ENCODE measurements at places on chromosomes 3 and 15.

DNA sequence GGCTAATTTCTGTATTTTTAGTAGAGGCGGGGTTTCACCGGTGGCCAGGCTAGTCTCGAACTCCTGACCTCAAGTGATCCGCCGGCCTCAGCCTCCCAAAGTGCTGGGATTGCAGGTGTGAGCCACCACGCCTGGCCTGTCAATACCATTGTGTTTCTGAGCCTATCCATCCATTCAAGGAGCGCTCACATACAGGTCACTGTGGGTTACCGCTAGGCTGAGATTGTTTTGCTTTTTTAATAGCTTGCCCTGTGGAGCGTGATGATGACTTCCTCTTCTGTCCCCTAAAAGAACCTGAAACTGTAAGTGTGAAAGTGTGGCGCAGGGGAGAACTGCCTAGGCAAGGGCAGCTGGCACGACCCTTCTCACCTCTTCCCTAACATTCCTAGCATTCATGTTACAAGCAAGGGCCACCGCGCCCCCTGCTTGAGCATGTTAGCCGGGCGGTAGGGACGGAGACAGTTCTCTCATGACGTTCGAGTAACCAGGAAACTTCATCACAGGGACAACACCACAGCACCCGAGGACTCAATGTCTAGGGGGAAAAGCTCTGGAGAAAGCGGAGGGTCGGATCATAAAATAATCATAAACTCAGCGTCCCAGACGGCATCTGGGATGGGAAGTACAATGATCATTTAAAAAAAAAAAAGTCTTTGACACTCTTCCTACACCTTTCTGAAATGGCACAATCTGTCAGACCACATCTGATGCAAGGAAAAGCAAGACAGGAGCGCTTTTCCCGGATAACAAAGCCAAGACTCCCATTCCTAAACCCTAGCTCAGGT, 790 bp downstream of the LAMP3 start:
- DNase-seq, result no peak

- no peak for DNase-seq
Measured at GRCh38 chr15:82916161-82916952, 36.2 kb downstream of the HOMER2 start.

DNA sequence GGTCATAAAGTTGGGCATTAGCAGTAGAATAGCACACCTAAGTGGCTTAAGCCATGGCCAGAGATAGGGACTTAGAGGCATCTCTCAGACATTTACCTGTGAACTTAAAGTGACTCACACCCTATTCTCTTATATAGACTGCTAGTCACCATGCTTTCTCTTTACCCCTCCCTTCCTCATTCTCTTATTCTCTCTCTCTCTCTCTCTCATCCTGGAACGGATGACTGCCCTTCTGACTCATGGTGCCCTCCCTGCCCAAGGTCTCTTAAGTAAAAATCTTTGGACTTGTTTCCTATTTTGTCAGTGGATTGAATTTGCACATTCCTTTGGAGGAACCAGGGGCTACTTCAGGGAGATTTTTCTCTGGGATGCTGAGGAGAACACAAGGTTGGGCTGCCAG, 58.8 kb downstream of the NPAP1 start:
- no peak for DNase-seq

GRCh38 chr15:42584031-42584765, 8.8 kb downstream of the STARD9 start:
- DNase-seq, result peak; percentile 50

GRCh38 chr15:64571857-64572291, 111.5 kb downstream of the ZNF609 start:
- DNase-seq, result peak; percentile 14

GRCh38 chr3:136960838-136961836, 3.4 kb downstream of the IL20RB start:
- DNase-seq, result no peak

DNA sequence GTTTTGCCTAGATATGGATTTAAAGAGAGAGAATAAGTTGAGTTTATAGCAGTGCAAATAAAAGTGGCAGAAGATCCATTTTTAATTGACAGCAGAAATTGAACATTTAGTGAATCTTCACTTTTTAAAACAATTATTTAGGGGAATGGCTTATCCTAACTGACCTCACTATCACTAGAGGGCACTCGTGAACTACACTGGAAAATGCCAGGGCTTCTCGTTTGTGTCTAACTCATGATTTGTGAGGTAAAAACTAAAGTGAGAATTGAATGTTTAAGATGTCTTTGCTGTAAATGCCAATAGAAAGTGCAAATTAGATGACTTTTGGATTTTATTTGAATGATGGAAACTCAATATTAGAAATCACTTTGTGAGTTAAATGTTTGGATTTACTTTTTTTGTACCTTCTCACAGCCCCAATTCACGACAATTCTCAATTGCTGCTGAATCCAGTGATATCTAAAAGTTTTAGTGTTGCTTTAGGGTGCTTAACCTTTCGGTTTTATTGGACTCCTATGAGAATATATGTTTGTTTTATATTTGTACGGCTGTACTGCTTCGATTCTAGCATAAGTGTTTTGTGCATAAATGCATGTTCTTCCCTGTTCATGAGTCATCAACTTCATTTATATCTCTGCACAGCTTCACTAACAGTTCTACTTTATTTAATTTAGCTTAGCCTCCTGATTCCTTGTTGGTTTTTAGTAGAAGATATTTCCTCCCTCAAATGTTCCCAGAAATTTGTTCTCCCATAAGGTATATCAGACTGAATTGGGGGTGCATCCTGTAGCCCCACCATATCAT, 462.1 kb downstream of the MFSD1 start:
- DNase-seq, result peak; percentile 78

DNA sequence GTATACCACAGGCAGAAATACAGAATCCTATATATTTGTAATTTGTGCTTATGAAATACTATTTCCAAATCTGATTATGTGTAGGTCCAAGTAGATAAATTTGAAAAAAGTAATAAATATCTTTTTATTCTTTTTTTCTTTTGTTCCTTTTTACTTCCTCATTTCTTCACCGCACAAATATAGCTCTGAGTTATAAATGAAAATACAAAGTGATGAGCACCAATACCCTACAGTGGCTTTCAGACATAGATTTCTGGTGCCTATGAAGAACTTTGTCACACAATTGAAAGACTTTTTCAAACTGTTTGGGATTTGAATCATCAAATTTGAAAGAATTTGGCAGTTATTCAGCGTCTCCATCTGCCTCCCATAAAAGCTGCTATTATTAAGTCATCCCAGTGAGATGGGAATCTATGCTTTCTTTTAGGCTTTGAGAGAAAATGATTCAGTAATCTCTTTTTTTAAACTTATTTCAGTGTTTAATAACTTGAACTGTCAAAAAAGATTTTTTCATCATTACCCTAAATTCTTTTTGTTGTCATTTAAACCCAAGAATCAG, 363.6 kb upstream of the GOLIM4 start:
- DNase-seq, result peak; percentile 44

- no peak for DNase-seq
Measured at GRCh38 chr3:73521734-73522336, 102.9 kb downstream of the PDZRN3 start.

DNA sequence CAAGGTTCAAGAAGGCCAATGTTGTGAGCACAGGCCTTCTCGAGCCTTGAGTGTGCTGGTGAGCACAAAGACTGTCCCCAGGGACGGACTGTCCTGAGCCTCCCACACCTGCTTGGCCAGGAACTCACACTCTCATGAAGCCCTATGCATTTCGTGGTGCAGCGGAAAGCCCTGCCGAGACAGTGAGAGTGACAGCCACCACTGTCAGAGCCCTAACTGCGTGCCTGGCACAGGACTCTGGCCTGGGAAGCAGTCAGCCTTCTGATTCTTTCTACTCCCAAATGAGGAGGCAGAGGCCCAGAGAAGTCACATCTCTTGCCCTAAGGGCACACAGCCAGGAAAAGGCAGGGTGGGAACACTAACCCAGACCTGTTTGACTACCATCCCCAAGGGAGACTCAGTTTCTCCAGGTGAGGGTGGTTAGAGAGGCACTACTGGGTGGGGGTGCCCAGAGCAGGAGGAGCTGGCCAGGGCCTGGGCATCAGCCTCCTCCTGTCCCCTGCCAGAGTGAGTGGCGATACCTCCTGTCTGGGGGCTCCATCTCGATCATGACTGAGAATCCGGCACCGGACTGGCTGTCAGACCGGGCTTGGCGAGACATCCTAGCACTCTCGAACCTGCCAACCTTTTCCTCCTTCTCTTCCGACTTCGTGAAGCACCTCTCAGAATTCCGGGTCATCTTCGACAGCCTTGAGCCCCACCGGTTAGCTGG, 50.8 kb downstream of the SEMA3G start:
- DNase-seq, result no peak

DNA sequence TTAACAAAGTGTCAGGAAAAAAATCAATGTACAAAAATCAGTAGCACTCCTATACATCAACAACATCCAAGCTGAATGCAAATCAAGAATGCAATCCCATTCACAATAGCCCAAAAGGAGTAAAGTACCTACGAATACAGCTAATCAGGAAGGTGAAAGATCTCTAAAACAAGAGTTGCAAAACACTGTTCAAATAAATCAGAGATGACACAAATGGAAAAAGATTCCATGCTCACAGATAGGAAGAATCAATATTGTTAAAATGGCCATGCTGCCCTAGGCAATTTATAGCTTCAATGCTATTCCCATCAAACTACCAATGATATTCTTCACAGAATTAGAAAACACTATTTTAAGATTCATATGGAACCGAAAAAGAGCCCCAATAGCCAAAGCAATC, 223.7 kb upstream of the CD96 start:
- no peak for DNase-seq

- no peak for DNase-seq
Measured at GRCh38 chr15:31523027-31523654, 196.5 kb downstream of the KLF13 start.

DNA sequence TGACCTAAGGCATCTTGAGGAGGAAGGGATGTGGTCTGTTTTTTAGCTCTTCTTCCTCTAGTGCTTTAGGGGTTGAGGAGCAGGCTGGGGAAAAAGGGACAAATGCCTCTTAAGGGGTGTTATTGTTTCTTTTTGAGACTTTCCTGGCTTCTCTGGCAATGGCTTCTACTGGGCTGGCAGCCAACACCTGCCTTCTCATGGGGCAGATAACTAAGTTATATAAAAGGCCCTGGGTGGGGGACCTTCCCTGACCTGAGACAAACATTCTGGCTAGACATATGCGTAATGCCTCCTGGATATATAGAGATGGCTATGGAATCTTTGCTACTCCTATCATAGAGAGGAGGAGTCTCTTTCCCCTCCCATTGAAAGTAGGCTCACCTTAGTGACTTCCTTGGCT, 179.2 kb upstream of the PROK2 start:
- no peak for DNase-seq

DNA sequence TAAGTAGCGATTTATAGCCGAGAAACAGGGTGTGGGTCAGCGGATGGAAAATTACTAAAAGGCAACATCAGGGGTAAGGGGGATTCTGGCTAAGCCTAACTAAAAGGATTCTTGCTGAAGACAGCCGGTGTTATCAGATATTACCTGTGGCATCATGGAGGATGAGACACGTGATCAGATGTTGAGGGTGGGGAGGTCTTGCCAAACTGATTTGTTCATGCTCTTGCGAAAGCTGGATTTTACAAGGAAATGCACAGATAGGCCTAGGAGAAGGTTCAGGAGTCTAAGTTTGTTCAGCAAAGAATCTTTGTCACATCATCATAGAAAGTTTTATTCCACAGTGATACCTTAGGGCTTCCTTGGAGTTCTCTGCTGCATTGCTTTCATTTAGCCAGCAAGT, 396.8 kb upstream of the TBL1XR1 start:
- DNase-seq, result no peak

GRCh38 chr15:74109713-74110112, 20.7 kb upstream of the ISLR2 start:
- DNase-seq, result no peak

GRCh38 chr15:80711886-80712285, 16.8 kb downstream of the ABHD17C start:
- DNase-seq, result no peak

DNA sequence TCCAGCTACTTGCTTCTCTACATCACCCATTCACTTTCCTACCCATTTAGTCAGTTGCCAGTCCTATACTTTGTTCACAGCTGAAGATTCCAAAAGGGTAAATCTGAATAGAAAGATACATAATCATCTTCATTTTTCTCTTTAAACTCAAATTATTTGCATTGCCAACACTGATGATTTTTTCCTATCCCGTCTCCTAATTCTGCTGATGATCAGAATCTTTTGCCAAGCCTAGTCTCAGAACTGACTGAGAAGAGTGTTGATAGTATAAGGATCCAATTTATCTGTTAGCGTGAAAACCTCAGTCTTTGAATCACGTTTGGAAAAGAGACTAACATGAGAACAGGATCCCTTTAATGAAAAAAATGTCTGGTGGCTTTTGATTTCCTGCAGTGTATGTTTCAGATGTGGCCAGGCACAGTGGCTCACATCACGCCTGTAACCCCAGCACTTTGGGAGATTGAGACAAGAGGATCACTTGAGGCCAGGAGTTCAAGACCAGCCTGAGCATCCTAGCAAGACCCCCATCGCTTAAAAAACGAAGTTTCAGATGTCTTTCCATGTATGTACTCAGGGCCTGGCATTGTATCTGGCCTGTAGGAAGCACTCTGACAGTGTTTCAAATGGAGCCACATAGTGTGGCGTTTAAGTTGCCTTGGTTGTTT, 169.4 kb downstream of the KLHL25 start:
- no peak for DNase-seq

GRCh38 chr3:97763586-97764406, 762 bp upstream of the ARL6 start:
- DNase-seq, result peak; percentile 2

DNA sequence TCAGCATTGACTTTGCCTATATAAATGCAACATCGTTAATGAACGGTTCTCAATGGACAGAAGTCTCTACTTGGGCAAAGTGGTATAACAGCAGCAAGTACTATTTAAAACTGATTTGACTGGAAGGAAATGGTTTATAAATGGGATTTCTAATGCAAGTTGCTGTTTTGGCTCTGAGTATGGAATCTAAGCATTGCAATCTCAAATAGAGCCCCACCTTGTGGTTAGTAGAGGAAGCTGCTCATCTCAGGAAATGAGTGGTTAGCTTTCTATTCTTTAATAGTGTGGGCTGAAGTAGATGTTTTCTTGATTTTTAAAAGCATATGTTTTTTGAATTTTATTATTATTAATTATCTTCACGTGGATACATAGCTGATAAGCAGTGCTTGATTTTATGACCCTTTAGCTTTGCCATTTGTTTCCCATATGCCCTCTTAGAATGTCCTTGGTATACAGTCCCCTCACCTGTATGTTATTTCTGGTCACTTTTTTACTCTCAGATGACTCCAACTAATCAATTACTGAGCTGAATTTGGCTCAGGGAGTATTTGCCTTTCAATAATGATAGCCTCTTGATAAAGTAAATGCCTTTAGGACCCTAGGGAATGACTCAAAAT, 67.1 kb downstream of the OXSM start:
- peak; percentile 18 for DNase-seq

GRCh38 chr3:31946484-31947081, 34.5 kb downstream of the OSBPL10 start:
- no peak for DNase-seq

GRCh38 chr3:13419505-13420044, 547 bp downstream of the NUP210 start:
- peak; percentile 51 for DNase-seq
